ENCODE measurements at places on chromosomes 5 and 9.

DNA sequence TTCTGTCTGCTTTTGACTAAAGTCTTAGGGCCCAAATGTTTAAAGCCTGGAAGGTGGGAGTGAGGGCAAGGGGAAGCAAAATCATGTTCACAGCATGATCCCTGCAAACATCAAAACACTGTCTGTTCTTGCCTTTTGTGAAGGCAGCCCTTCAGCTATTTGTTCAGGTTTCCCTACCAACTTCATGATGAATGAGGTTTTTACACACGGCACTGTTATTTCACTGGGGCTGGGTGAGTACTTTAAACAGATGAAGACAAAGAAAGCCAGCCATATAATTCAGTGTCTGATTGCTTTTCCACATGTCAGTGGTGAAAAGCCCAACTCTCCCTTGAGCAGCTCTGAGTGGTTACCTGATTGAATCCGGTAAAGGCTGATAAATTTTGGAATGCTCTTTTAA is 224.7 kb upstream of the GRAMD2B start:
- no peak for DNase-seq

DNA sequence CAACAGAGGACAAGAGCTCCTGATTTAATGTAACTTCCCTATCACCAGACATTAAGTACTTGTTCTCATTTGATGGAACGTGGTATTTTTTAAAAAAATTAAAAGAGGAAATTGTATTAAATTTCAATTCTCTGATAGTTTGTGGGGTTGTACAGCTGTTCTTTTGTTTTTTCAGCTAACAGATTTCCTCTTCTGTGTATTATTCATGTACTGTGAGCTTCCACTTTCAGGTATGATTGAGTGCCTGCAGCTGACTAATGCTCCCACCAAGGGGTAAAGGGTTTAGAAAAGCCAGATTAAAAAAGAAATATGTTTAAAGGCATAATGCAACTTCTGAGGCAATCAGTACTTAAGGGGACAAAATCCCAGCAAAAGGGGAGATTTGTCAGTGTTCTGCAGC is 117.7 kb upstream of the ACTBL2 start:
- DNase-seq: no peak

GRCh38 chr5:117588611-117589010 is 1014.0 kb upstream of the SEMA6A start:
- DNase-seq: no peak

GRCh38 chr5:159304961-159305595 is 25.2 kb downstream of the IL12B start:
- no peak for DNase-seq

- DNase-seq: no peak
Observed at GRCh38 chr5:154213592-154213991, 23.1 kb downstream of the GALNT10 start.

DNA sequence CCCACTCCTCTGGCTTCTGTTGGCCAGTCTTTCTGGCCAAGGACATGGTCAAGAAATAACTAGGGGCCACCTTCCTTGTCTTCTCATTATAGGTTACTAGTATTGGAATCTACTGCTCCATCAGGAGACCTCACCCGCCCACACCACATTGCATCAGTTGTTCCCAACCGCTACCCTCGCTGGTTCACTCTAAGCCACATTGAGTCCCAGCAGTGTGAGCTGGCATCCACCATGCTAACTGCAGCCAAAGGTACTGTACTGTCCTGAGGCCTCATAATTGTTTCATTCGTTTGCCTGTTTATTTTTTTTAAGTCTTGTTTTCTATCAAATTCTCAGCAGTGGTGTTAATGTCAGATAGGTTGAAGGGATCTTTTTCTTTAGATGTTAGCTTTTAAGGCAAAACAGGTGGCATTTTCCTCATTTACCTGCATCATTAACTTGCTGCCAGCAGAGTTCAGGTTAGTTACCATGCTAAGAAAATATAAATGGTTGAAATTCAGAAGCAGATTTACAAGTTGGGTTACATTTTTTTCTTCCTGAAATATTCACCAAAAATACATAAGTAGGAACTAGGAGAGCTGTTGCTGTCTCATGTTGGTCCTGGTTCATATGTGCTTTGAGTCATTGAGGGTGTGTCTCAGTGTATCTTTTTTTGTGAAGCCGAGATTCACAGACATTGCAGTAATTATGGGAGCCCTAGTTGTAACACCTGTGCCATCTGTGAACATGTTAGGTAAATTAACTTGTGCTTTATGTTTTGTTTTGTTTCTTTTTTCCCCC is 206.9 kb downstream of the ZSWIM6 start:
- DNase-seq: no peak

DNA sequence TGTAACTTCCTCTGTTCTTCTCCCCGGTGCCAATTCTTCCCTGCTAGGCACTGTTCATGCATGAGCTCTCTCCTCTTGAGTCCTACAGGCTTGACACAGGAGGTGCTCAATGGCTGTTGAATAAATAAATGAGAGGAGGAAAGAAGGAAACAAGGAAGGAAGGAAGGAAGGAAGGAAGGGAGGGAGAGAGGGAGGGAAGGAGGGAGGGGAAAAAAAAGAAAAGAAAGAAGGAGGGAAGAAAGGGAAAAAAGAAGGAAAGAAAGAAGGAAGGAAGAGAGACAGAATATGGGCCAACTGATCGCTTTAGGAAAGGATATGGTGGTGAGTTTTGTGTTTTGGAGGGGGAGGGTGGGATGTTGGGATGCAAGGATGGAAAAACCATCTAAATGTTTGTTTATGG is 6.4 kb downstream of the KCNMB1 start:
- no peak for DNase-seq

DNA sequence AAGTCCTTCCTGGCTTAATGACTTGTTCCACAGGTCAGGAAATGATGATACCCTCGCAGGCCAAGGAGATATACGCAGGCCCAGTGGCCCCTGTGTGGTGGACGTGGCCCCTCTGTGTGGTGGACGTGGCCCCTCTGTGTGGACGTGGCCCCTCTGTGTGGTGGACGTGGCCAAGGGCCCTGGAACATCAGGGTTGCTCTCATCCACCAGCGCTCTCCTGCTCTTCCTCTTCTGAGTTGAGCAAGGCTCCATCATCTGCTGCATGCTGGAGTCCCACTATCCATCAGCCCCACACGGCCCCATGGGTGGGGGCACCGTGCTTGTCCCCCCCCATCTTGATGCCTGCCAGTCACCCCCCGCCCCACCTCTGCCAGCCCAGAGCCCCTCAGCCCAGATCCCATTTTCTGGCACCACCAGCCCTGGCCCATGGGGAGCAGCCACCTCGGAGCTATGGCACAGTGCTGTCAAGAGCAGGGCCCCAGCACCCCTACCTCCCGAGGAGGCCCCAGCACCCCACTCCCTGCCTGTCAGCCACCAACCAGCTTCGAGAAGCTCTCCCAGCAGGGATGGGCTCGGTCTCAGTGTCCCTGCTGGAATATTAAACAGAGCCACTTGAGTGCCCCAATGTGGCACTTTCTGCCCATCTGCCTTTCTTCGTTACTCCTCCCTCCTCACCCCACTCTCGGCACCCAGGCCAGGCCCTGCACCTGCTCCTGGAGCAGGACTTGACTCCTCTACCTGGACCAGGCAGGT is 8.1 kb downstream of the LRRC14B start:
- DNase-seq: no peak

GRCh38 chr9:110126986-110127864 is 80.7 kb downstream of the C9orf152 start:
- peak; percentile 38 for DNase-seq

- no peak for DNase-seq
Observed at GRCh38 chr5:6215891-6216290, 162.5 kb downstream of the MED10 start.

GRCh38 chr9:89940625-89941024 is 335.8 kb downstream of the GADD45G start:
- DNase-seq: no peak

DNA sequence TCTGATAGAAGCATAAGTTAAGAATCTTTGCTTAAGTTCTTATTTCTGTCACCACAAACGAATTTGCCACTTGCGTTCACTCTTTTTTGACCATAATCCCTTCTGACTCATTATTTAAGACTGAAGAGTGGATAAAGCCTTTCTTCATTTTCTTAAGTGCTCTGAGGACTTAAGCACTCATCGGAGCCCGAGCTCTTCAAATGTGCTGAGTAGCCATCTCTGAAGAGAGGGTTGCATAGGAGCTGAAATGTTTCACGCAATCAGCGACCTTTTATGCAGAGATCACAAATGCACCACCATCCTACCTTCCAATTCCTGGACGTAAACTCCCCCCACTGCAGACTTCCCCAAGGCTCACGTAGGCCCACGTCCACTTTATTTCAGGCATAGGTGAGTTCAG is 699.2 kb downstream of the IRX1 start:
- no peak for DNase-seq

DNA sequence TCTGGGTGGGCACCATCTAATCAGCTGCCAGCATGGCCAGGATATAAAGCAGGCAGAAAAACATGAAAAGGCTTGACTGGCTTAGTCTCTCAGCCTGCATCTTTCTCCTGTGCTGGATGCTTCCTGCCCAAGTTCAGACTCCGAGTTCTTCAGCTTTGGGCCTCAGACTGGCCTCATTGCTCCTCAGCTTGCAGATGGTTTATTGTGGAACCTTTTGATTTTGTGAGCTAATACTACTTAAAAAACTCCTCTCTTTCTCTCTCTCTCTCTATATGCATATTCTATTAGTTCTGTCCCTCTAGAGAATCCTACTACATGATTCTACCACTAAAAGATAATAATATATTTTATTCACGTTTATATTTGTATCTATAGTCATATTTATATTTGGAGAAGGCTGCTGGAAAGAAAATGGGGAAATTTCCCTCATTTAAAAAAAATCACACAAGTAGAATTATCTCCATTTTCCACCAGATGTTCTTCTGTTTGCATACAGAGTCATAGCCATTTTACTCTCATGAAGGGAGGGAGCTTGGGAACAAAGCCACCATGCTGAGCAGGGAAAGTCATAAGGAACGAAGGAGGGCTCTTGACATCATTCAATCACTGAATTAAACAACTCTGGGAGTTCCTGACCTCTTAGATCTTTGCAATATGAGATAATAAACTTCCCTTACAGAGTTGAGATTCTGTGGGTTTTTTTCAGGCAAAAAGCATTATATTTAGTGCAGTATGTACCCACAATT is 1137.4 kb upstream of the CDH18 start:
- no peak for DNase-seq

DNA sequence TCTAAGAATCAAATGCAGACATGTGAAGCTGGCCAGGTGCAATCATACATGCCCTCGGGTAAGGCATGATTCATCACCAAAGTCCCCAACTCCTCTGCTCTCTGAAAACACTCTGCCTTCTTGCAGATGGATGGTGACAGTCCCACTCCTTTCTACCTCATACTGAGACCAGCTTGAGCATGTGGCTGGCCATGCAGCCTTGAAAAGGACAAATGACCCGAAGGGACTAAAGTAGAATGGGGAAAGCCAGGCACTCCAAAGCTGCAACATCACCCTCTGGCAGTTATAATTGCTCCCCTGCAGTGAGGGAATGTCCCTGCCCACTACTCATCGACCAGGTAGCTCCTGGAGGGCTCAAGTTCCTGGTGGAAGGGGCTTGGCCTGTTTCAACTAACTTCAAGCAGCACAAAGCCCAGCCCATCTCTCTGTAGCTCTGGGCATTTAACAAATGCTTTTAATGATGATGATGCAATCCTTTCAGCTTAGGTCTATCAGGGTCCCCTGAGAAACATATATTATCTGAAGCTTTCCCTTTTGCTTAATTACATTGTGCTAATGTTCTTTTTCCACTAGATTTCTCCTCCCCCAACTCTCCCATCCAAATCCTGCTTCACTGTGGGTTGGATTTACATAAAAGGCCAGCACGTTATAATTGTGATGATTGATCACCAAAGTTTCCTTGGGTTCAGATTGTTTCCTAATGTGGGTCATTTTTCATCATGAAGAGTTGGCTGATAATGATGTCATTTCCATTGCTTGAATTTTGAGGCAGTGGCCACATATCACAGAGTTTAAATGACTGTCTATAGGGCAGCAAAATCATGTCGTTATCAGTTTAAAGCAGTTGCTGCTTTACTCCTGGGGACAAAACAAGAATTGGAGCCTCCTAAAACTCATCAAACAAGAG is 436.5 kb upstream of the SLC30A5 start:
- DNase-seq: no peak

DNA sequence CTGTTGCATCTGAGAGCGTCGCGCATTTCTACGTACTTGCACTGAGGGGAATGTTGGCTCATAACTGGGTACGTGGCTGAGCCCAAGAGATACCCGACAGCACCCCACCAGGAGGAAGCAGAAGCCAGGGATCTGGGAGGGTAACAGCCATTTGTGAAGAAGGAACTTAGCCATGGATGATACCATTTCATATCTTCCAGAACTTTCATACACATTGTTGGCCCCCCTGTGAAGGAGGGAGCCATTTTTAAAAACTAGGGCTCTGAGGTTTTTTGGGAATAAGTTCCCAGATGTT is 101.4 kb upstream of the SLC44A1 start:
- no peak for DNase-seq

- DNase-seq: no peak
Observed at GRCh38 chr9:121718501-121718900, 67.1 kb downstream of the DAB2IP start.

DNA sequence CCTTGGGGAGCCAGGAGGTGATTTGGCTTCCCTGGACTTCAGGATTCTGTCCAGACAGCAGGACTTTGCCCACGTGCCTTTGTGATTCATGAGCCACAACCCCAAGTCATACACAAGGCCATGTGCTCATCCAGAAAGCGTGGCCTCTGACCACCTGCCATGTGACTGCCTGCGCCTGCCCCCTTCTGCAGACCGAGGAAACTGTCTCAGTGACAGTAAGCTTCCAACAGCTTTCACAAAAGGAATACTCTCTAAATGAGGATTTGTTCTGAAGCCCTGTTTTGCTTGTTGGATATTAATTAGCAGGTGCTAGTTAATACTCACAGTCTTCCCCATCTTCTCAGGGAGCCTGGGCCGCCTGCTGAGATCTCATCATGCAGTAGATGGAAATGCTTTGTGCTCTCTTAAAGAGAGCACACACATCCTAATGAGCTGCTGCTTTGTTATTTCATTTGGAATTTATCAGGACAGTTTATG is 36.9 kb upstream of the ANGPTL2 start:
- peak; percentile 42 for DNase-seq

GRCh38 chr5:137696481-137696880 is 39.4 kb downstream of the KLHL3 start:
- no peak for DNase-seq

DNA sequence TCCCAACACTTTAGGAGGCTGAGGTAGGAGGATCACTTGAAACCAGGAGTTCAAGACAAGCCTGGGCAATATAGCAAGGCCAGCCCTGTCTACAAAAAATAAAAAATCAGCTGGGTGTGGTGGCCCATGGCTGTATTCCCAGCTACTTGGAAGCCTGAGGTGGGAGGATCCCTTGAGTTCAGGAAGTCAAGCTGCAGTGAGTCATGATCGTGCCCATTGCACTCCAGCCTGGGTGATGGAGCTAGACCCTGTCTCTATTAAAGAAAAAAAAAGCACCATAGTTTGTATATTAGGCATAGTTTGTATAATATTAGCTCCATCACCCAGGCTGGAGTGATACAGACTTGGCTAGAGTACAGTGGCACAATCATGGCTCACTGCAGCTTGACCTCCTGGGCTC is 9.6 kb upstream of the NME5 start:
- no peak for DNase-seq

DNA sequence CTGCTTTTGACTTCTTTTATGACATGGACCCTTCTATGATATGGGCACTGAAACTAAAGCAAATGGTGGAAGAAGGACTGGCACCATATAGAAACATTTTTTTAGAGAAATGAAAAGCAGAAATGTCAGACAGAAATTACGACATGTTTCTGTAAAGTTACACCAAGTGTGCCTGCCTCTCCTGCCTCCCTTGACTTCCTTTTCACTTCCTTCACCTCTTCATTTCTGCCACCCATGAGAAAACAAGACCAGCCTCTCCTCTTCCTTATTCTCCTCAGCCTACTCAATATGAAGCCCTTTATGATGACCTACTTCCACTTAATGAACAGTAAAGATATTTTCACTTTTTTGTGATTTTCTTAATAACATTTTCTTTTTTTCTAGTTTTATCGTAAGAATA is 44.5 kb downstream of the ERCC6L2 start:
- DNase-seq: no peak

Measured in HuH-7.5 (cell line).